CD14-positive monocyte (primary cell): ENCODE measurements at places on chromosomes 5 and 9.

DNA sequence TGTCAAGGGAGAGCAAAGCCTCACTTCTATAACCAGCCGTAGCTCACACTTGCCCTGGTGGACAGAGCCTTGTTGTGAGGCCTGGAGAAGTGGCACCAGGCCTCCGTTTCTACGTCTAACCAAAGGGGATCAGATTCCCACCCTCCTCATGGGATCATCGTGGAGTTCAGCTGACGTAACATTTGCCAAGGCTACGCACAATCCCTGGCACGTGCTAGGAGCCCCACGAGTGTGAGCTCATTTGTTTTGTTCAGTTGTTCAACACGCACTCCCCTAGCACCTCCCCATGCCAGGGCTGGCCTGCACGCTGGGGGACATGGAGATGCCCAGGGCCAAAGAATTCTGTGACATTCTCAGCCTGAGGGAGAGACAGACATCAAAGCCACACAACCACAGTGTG is 23.1 kb downstream of the ADGRD2 start:
- no peak for DNase-seq

DNA sequence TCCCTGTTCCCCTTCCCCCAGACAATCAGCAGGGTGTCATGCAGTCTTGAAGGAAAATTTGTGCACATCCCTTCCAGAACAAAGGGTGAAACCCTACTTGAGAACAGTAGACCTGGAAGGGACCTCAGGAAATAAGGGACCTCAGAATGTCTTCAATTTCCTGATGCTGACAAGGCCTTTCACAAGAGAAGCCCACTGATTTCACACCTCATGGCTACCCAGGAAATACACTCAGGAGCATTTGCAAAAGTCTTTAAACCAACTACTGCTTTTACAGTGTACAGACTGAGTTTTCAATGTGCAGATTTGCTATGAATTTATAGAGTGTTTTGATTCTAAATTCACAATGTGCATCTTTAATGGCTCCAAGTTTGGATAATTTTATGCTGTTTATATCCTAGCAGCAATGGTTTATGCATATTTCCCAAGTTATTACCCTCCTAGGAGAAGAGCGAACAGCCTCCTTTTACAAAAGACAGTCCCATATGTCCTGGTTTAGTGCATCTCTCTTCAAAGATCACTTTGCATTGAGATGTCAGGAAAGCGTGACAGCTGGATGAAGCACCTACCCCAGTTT is 74.8 kb downstream of the GALNT10 start:
- no peak for DNase-seq

GRCh38 chr9:70490478-70490877 is 76.0 kb upstream of the KLF9 start:
- DNase-seq: no peak

DNA sequence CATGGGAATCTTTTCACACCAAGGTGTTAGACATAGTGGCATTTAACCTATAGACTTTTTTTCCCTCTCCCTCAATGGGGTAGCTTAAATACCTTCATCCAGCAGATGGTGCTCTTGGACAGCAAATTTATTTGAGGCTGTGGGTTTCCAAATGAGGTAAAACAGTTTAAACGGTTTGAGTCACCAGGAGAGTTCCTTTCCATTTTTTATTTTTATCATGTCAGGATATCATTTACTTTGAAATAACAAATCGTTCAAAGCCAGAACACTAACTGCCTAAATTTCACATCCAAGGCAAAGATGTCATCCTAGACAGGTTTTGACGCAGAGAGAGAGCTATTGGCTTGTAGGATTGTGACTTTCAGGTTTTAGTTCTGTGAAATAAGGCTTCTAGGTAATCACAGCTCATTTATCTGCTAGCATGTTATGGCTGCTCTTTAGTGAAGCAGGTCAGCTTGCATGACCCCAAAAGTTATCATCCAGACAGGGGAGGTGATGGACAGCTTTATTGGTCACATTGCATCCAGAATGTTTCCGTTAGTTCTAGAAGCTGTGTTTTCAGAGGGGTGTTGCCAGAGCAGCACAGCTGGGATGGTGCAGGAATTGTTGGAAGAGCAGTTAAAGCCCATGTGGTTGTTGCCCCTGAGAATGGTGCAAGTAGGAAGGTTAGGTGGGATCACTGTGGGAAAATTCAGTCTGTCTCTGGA is 69.8 kb downstream of the KDM4C start:
- peak; percentile 8 for DNase-seq

GRCh38 chr9:83419961-83420360 is 118.2 kb downstream of the FRMD3 start:
- DNase-seq: no peak

GRCh38 chr9:108269371-108269770 is 586.4 kb downstream of the ACTL7B start:
- no peak for DNase-seq

DNA sequence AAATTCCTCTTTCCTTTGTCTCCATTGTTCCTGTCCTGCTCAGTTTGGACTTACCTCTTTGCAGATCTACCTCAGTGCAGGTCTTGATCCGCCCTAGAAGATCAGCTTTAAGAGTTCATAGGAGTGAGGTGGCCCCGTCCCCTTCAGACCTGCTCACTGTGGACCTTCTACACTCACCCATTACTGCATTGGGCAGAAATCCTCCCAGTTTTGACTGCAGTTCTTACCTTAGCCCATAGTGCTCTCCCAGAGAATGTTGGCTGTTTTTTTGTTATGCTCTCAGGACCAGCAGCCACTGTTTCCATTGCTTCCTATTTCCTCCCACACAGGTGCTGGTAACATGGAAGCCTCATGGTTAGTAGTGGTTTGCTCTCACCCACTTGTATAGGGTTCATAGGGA is 63.3 kb downstream of the GALNT10 start:
- DNase-seq: no peak
